SJCRH30 (cell line): ENCODE measurements at places on chromosomes 2 and 18. TPM values are rescaled to one million over a fixed set of nuclear protein-coding genes. Genes with fewer than 3 reads are reported as not detected.

- H3K4me3 ChIP-seq: no peak overlapping the region
- no peaks in the 10 kb centered on the region for H3K4me1 ChIP-seq
- H3K27ac ChIP-seq: no peak overlapping the region
- H3K36me3 ChIP-seq: no peaks in the 10 kb centered on the region
These were observed 357.9 kb downstream of the DPP10 start for GRCh38 chr2:114800371-114800770.

The ITGAV gene
- total RNA-seq: 204 and 220 TPM in 2 replicates

DNA sequence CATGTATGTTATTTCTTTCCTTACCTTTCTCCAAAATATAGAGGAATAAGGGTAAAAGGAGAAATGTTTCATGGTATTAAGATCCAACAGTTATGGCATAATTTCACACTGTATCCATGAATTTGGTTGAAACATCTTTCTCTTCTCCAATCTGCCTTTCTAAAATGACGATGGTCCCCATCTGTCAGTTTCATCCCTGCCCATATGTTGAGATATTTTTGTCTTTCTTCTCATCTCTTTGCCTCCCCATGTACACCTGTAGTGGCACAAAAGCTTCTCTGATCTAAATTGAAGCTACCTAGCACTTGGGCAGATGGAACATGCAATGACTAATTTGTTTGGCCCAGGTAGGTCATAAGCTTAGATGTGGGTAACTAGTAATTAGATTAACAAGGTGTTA, 90.7 kb upstream of the LRRTM1 start:
- H3K36me3 ChIP-seq: no peaks in the 10 kb centered on the region
- H3K27ac ChIP-seq: no peak overlapping the region
- H3K27me3 ChIP-seq: peaks cover 15% of the 10 kb centered on the region; the same call in 1 of the 2 replicates
- no peaks in the 10 kb centered on the region for H3K4me1 ChIP-seq

DNA sequence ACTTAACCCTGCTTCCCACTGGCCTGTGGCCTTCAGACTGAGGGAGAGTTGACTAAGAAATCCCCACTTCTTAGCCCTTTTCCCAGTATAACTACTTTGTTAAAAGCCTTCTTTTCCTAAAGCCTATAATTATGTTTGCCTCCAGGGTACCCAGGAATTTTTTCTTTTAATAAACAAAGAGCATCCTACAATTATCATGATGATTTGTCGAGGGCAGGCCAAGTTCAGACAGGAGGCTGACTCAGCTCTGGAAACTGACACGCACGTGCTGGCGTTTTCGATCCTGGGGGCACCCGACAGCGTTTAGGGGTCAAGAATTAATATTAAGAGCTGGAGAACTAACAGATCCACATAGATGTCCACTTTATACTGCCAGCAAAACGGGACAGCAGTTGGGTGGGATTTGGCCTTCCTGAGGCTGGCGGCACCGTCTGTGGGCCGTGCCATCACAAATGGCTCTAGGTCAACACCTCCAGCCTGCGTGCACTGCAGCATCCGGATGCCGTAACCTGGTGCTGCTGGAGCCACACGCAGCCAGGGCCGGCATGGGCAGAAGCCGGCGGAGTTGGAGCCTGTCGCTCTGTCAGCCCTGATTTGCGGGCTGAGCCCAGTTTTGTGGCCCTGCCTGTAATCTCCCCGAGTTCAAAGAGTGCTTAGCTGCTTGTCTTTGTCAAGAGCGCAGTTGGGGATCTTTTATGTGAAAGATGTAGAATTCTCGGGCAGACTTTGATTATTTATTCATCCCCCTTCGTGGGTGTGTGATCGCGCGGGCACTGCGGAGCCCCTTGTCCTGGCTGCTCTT, 191.0 kb downstream of the GLI2 start:
- H3K4me3 ChIP-seq: no peak overlapping the region
- DNase-seq: no peak
- peaks cover 13% of the 10 kb centered on the region for H3K36me3 ChIP-seq
- no peak overlapping the region for H3K27ac ChIP-seq
- H3K4me1 ChIP-seq: no peaks in the 10 kb centered on the region

- H3K27ac ChIP-seq: no peak overlapping the region
- H3K36me3 ChIP-seq: no peaks in the 10 kb centered on the region
- DNase-seq: no peak
- peaks cover 8% of the 10 kb centered on the region for H3K4me1 ChIP-seq
These were observed 197.8 kb downstream of the PAX3 start for GRCh38 chr2:222100704-222101699.

- no peak overlapping the region for H3K27ac ChIP-seq
- no peaks in the 10 kb centered on the region for H3K4me1 ChIP-seq
- no peak for DNase-seq
- H3K4me3 ChIP-seq: no peak overlapping the region
These were observed 35.1 kb upstream of the SLC14A1 start for GRCh38 chr18:45688833-45689232.

DNA sequence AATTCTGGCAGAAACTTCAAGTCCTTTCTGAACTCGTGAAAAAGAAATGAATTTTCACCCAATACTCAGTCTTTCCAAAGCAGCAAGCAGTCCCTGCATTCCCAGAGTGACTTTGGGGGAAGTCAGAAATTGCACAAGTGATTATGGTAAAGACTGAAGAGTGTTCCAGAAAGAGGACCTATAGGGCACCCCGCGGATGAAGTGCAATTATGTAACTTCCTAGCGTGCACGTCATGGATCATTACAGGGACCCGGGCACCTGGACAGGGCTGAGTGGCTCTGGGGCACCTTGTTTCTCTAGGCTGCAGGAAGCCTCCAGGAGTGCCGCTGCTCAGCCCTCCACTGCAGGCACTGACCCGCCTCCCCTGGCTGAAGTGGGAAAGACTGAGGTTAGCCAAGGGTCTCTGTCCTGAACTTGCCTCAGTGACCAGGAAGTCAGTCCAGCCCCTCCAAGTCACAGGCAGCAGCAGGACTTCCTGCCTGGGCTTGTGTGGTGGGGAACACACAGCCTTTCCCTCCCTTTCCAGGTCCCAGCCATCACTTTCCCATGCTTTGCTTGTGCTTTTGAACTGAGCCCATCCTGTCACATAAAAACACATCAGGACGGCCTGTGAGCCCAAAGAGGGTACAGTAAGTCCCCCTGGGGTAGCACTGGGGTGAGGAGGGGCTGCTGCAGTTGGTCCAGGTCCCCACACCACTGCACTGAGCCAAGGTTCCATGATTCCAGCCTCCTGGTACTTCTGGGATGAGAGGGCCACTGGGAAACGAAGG, 19.8 kb downstream of the TMEM185B start:
- DNase-seq: no peak
- H3K27ac ChIP-seq: no peak overlapping the region
- H3K36me3 ChIP-seq: no peaks in the 10 kb centered on the region
- H3K27me3 ChIP-seq: no peaks in the 10 kb centered on the region

GRCh38 chr18:76430636-76431035, 64.4 kb downstream of the ZNF516 start:
- no peaks in the 10 kb centered on the region for H3K4me1 ChIP-seq
- no peaks in the 10 kb centered on the region for H3K36me3 ChIP-seq
- H3K27ac ChIP-seq: no peak overlapping the region
- H3K4me3 ChIP-seq: no peak overlapping the region

The GAREM2 gene
- 4.9 and 5.0 TPM in 2 replicates for total RNA-seq

The REG1B gene
- not detected in 2 replicates for total RNA-seq

- no peaks in the 10 kb centered on the region; the same call in 1 of the 2 replicates for H3K4me1 ChIP-seq
- H3K27ac ChIP-seq: no peak overlapping the region
- no peaks in the 10 kb centered on the region for H3K36me3 ChIP-seq
These were observed 135.6 kb upstream of the LGALSL start for GRCh38 chr2:64318476-64318748.

The RPRM gene
- total RNA-seq: not detected in 2 replicates

DNA sequence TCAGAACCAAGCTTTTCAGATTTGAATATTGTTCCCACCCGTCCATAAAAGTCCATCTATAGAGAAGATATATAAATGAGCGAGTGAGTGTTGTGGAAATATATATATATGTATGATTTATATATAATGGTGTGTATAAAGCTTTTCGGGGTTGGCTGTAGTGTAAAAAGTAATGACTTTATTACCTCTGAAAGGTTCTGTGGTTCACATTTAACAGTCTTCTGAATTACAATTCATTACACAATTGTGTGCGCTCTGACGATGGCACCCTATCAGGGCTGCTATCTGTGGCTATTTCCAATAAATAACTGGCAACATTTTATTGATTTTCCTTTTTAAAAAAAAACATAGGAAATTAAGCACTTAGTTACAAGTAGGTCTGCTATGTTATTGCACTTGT, 2.7 kb upstream of the BCL11A start:
- no peak overlapping the region for H3K4me3 ChIP-seq
- H3K4me1 ChIP-seq: no peaks in the 10 kb centered on the region
- no peak overlapping the region for H3K27ac ChIP-seq
- DNase-seq: no peak
- peaks cover 3% of the 10 kb centered on the region; the same call in 1 of the 2 replicates for H3K27me3 ChIP-seq

GRCh38 chr2:32358111-32358482, 1.3 kb downstream of the BIRC6 start:
- peak; percentile 23 for DNase-seq
- no peak overlapping the region for H3K27ac ChIP-seq
- H3K4me1 ChIP-seq: no peaks in the 10 kb centered on the region; the same call in 1 of the 2 replicates
- H3K27me3 ChIP-seq: no peaks in the 10 kb centered on the region
- peak overlapping the region; percentile 88 for H3K4me3 ChIP-seq

The RTP5 gene
- not detected in 2 replicates for total RNA-seq

- H3K4me3 ChIP-seq: no peak overlapping the region
- no peak for DNase-seq
- H3K27ac ChIP-seq: no peak overlapping the region
- no peaks in the 10 kb centered on the region for H3K27me3 ChIP-seq
These were observed 78.3 kb downstream of the TAF4B start for GRCh38 chr18:26304511-26304910.

The CD207 gene
- 0.08 TPM in 1 of 2 replicates, not detected in the other for total RNA-seq

DNA sequence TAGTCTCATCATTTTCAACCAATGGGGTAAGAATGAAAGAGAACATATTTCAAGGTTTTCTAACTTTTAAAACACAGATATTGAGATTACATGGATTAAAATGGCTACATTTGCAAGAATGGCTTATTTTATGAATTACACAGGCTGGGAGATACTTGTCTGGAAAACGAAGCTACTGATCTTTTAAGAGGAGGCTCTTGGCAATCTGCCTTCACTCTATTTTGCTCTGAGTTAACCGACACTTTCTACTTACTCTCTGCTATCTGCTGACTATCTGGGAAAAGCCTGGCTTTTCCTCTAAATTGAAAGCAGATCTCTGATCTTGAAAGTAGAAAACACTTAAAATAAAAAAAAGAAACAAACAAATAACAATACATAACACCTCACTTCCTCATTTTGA, 325.4 kb upstream of the LINC00305 start:
- no peak for DNase-seq
- no peaks in the 10 kb centered on the region for H3K36me3 ChIP-seq
- no peaks in the 10 kb centered on the region for H3K27me3 ChIP-seq
- no peak overlapping the region for H3K4me3 ChIP-seq
- no peak overlapping the region for H3K27ac ChIP-seq
- H3K4me1 ChIP-seq: no peaks in the 10 kb centered on the region

- H3K4me3 ChIP-seq: no peak overlapping the region
- H3K27ac ChIP-seq: no peak overlapping the region
- H3K27me3 ChIP-seq: no peaks in the 10 kb centered on the region
- no peaks in the 10 kb centered on the region for H3K4me1 ChIP-seq
These were observed 158.4 kb downstream of the UBE2E3 start for GRCh38 chr2:181138816-181139215.

DNA sequence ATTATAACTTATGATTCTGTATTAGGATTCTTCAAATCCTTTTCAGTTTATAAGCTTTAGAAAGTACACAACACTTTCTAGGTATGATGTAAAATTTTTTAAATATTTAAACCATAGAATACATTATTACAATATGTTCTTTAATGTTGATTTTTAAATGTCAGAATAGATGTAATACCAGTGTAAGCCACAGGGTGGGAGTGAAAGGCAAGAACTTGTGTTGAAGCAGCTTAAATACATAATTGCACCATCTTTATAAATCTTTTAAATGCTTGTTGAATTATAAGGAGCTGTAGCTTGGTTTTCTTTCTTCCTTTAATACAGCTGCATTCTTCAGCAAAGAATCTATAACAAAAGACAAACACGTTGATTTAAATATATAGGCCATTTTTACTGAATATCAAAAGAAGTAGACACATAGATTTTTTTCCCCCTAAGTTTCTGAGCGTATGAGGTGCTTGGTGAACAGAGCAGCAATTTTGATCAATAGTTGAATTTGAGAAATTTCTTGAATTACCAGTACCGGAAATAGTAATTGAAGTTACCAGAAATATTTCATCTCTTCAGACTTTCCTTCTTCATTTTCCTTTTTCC, 63.0 kb downstream of the TANK start:
- peak; percentile 55 for DNase-seq
- H3K27me3 ChIP-seq: no peaks in the 10 kb centered on the region
- H3K27ac ChIP-seq: no peak overlapping the region
- H3K4me1 ChIP-seq: no peaks in the 10 kb centered on the region

- no peak overlapping the region for H3K27ac ChIP-seq
- DNase-seq: no peak
- peaks cover 21% of the 10 kb centered on the region for H3K4me1 ChIP-seq
- no peaks in the 10 kb centered on the region for H3K36me3 ChIP-seq
- H3K27me3 ChIP-seq: no peaks in the 10 kb centered on the region
These were observed 25.4 kb upstream of the ST3GAL5 start for GRCh38 chr2:85913884-85914881.

The SERPINB2 gene
- not detected in 2 replicates for total RNA-seq

GRCh38 chr2:14608245-14608644, 24.3 kb upstream of the LRATD1 start:
- no peaks in the 10 kb centered on the region for H3K4me1 ChIP-seq
- H3K27me3 ChIP-seq: 0 out of 2 replicates have a peak, but pooled peaks cover 4% of the 10 kb centered on the region
- H3K4me3 ChIP-seq: no peak overlapping the region
- no peak for DNase-seq

The CD8B2 gene
- total RNA-seq: not detected in 2 replicates

The SCLY gene
- total RNA-seq: 35.9 and 36.7 TPM in 2 replicates

The DPP10 gene
- not detected in 2 replicates for total RNA-seq
